Activated effector memory CD4-positive, alpha-beta T cell treated with Interleukin-2 at 50 U/mL for 16 hours (primary cell): ENCODE measurements at places on chromosomes 5 and 9.

DNA sequence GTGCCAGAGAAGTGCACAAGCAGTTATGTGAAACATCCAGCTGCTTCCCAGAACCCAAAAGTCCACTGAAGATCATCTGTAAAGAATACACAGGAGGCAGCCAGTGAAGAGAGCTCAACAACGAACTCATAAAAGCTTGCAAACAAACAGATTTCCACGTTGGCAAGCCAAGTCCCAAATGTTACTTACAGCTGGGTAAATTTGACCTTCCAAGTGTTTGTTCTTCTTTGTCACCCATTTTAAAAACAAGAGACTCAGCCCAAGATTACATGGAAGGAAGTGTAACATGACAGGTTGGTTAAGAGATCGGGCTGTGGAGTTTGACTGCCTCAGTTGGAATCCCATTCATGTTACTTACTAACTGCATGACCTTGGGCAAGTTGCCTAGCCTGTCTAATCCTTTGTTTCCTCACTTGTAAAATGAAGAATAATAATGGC, 174.9 kb upstream of the PAPPA start:
- DNase-seq: no peak

DNA sequence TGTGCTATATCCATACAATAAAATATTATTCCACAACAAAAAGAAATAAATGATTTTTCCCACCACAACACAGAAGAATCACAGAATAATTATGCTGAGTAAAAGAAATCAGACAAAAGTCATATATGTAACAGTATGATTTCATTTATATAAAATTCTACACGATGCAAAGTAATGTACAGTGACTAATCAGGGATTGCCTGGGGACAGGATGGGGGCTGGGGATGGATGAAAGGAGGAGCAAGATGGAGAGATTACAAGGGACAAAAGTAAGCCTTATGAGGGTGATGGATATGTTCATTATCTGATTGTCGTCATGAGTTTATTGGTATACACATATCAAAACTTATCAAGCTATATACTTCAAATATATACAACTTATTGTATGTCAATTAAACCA, 154.0 kb downstream of the FBN2 start:
- no peak for DNase-seq

- no peak for DNase-seq
Observed at GRCh38 chr5:133780619-133781280, 168.4 kb upstream of the FSTL4 start.

DNA sequence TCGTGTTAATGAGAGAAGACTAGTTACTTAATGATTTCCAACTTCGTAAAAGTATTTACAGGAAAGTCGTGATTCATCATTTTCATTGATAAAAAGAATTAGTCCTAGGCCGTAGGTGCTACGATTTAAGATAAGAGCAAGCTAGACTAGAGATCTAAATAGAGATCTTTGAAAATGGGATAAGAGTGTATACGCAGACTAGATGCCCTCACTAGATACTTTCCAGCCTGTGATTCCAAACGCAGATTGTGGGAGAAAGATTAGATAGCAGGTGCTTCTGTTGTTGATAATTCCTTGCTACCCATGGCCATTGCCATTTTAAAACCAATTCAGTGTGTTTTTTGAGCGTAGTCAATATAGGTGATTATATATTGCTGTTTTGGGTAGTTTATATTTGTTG, 6.7 kb upstream of the SMIM15 start:
- DNase-seq: no peak

DNA sequence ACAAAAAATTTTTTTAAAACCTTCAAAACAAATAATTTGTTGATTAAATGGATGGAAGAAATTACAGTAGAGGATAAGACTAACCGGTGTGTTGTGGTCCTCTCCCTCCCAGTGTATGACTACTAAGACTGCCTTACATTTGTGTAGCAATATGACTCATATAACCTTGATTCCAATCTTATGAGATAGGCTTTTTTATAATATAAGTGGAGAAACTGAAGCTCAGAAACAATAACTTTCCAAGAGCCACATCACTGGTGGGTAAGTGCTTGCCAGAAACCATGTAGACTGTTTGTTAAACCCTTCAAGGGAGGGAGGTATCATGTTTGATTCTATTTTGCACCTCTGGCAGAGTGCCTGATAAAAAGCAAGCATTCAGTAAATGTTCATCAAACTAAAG, 47.5 kb downstream of the NLN start:
- no peak for DNase-seq

DNA sequence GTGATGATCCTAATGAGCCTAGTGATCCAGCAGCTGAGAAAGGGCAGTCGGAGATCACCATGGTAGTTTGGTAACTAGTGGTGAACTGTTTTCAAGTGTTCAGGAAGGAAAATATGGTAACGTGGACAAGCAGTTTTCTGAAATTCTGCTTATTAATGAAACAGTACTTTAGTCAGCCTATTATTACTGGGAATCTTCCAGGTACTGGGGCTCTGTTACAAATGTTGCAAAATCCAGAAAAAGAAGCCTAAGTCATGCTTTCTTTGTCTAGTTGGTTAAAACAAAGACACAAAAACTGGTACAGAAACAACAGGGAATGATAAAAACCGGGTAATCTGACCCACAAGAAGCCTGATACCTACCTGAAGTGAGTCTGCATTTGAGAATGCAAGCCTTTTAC, 18.2 kb downstream of the TTC23L start:
- no peak for DNase-seq

DNA sequence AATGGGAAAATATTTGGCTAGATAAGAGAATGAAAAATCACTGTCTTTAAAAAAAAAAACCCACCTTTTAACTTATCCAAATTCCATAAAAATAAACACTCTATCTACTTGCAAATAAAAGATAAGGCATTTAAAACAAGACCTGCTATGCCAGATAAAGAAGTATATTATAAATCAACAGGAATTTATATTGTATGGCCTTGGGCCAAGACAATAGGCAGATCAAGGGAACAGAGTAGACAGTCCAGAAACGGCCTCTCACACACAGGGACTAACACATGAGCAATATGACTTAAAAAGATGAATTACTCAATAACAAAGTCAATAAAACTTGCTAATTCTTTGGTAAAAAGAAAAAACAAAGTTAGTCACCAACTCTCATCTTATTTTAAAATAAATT, 34.7 kb upstream of the ICE1 start:
- DNase-seq: no peak
